Activated CD8-positive, alpha-beta memory T cell treated with anti-CD3 and anti-CD28 coated beads for 1 hour (primary cell): ENCODE measurements at places on chromosomes 12 and 14.

GRCh38 chr14:51453869-51454268 lies 197.8 kb upstream of the FRMD6 start:
- DNase-seq = no peak

GRCh38 chr14:101457301-101457935 lies 103.9 kb upstream of the DIO3 start:
- no peak for DNase-seq

DNA sequence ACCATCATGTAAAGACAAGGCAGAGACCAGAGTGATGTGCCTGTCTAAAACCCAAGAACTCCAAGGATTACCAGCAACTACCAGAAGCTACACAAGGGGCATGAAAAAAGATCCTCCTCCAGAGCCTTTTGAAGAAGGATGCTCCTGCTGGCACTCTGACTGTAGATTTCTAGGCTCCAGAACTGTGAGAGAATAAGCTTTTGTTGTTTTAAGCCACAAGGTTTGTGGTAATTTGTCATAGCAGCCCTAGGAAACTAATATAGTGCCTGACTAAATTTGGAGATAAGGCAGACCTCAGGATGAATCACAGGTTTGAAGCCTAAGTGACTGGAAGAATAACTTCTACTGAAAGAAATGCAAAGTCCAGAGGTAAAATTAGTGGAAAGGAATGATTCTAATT lies 132.9 kb downstream of the CEP83 start:
- no peak for DNase-seq

DNA sequence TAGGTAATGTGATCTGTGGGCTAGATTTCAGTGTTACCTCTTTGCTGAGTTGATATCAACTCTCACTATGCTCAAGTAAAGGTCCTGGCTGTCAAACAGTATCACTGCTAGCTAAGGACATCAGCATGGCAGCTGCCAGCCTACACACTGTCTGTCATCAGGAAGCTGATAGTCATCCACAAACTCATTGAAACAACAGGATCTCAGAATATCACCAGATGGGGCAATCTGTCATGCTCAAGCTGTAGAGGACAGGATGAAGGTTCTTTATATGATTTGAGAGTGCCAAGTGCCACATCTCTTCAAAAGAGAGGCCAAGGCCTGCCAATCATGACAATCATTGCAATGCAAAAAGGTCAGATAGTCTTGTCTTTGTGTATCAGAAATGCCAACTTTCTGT lies 811.5 kb upstream of the SEL1L start:
- no peak for DNase-seq

- DNase-seq = no peak
Observed at GRCh38 chr14:35046751-35047536, 872 bp downstream of the FAM177A1 start.

- no peak for DNase-seq
Observed at GRCh38 chr12:103756443-103756842, 84.6 kb downstream of the NT5DC3 start.

DNA sequence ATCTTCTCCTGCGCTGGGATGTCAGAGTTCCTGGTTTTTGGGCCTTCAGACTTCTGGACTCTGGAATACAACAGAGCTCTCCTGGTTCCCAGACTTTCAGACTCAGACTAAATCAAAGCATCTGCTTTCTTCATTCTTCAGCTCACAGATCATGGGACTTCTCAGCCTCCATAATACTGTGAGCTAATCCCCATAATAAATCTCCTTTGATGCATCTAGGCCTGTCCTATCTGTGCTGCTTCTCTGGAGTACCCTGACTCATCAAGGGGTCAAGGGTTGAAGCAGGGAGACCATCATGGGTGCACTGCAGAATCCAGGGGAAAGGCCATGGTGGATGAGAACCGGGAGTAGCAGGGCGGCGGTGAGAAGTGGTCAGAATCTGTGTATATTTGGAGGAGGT lies 1094.1 kb upstream of the TMEM132C start:
- DNase-seq = no peak

DNA sequence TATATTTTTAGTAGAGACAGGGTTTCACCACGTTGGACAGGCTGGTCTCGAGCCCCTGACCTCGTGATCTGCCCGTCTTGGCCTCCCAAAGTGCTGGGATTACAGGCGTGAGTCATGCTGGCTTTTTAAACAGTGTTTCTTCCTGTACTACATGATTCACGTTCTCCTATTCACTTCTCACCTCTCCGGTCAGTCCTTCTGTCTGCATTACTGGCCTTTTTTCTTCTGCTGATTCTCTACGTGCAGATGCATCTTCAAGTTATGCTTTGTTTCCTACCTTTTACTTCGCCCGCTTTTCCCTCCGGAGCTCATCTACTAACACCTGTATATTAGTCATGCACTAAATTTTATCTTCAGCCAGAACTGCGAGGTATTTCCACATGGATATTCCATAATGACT lies 296.2 kb upstream of the FLRT2 start:
- no peak for DNase-seq

GRCh38 chr14:22651586-22651985 lies 7.4 kb upstream of the OR6J1 start:
- no peak for DNase-seq

GRCh38 chr12:52579468-52580465 lies 6.1 kb upstream of the KRT74 start:
- DNase-seq = no peak

DNA sequence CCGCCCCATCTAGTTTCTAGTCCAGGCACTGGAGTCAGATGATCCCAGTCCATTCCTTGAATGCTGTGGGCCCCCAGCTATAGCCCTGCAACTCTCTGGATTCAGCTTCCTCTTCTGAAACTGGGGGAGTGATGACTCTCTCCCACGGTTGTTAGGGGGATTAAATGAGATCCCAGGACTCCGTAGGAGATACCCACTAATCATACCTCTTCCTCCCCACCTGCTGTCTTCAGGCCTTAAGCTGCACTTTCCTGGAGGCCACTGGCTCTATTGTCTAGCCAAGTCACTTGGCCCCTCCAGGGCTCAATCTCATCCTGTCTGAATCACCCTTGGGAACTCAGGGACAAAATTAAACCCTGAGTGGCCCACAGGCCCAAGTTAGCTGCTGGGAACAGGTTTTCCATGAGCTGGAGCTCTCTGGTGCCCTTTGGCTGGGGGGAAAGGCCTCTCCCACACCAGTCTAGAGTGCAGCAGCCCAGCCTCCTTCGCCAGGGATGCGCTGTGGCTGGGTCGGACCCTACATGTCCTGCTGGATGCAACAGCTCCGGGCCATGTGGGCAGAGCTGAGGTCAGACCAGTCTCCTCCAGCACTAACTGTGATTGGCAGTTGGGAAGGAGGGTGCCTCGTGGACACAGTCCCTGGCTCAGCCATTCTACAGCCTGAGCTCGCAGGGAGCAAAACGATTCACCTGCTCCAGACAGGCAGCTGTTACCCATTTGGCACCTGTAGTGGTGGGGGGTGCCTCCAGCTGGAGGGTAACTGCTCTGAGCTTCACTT lies 6.0 kb upstream of the ASB2 start:
- DNase-seq = no peak

GRCh38 chr12:2317772-2318171 lies 265.0 kb downstream of the CACNA1C start:
- no peak for DNase-seq
